ENCODE measurements at places on chromosomes 6 and 20.

DNA sequence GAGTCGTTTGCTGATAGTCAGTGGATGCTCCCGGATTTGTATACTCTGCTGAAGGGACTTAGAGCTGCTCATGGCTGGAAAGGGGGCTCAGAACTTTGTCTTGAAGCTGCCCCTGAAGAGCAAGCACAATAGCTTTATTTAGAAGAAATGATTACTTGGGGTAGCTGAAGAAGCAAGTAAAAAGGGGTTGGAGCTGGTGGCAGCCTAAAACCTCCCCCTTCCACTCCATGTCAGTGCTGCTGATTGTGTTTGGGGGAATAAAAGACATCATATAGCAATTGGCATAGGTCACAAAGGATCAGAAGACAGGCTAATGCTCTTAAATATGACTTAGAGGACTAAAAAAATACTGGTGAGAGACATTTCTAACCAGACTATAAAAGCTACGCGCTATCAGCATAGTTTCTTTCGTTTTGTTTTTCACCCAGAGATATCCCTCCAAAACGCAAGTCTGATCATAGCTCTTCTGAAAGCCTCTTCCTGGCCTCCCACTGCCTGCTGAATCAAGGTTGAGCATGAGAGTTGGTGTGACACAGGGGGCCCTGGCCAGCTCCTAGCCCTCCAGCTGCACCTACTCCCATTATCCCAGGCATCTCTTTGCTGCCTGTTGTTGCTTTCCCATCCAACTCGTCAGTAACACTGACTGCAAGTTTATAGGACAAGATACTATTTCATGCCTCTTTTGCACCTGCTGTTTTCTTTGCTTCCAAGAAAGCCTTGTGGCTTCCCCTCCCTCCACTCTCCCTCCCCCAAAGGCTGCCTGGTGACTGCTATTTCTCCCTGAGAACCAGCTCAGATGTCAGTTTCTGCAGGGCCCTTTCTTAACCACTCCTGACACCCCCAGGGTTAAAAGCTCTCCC, 33.9 kb upstream of the SGK1 start:
- no peak for DNase-seq

DNA sequence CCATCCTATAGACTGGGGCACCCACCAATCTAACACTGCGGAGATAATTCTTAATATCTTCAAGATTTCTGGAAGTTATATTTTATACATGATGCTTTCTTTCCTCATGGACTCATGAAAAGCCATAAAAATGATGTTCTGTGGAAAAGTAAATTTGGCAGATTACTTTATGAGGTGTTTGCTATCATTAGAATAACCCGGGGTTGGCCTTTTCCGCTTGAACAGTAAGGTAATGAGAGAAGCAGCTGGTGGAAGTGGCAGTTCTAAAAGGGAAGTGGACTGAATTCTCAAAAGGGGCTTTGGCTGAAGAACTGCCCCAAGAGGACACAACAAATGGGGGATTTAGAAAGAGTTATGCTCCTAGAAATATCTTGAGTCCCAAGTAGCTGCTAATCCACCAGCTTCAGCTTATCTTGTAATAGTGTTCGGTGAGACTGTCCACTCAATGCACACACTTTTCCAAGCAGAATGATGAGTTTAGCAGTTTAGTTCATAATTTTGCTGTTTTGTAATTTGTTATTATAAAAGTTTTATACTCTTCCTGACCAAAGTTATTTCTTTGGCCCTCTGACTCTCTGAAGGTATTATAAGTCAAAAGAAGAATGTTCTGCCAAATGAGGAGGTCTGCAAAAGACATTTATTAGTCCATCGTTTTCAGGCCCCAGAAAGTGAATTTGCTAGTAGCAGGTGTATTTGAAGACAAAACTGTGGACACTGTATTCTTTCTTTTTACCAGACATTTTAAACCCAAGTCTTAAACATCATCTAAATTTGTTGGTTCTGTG, 2.9 kb downstream of the ISM1 start:
- DNase-seq: no peak

DNA sequence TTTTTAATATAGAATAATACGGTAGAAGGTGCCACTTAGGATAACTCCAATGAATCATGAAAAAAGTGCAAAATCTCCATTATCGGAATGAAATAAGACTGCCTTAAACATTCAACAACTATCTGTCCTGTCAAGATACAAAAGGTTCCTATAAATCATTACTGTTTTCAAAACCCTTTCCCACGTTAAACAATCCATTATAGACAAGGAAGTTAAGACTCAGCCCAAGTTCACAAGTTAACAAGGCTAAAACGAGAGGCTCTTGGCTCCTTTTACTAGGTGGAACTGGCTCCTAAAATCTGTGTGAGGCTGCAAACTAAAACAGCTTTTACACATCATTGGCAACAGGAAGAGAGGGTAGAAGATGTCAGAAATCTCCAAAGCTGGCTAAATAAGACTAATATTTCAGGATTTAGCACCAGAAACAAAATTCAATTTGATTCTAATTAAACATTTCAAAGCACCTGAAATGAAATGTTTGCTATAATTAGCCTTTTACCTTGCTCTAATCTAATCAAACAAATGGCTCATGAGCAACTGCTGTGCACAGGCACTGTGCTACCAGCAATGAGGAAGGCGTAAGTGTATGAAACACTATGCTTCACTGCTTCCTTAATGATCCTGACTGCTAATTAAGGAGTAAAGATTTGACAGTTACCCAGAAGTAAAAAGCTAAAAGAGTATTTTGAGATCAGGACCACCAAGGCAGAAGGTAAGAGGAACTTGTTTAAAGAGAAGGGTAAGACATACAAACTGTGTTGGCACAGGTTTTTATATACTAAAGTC, 109.7 kb downstream of the DST start:
- no peak for DNase-seq

GRCh38 chr6:110364364-110365105, 6.4 kb upstream of the METTL24 start:
- DNase-seq: no peak

GRCh38 chr6:101760843-101761621, 367.5 kb downstream of the GRIK2 start:
- DNase-seq: no peak

- no peak for DNase-seq
Observed at GRCh38 chr6:49202924-49203536, 260.0 kb downstream of the MMUT start.

DNA sequence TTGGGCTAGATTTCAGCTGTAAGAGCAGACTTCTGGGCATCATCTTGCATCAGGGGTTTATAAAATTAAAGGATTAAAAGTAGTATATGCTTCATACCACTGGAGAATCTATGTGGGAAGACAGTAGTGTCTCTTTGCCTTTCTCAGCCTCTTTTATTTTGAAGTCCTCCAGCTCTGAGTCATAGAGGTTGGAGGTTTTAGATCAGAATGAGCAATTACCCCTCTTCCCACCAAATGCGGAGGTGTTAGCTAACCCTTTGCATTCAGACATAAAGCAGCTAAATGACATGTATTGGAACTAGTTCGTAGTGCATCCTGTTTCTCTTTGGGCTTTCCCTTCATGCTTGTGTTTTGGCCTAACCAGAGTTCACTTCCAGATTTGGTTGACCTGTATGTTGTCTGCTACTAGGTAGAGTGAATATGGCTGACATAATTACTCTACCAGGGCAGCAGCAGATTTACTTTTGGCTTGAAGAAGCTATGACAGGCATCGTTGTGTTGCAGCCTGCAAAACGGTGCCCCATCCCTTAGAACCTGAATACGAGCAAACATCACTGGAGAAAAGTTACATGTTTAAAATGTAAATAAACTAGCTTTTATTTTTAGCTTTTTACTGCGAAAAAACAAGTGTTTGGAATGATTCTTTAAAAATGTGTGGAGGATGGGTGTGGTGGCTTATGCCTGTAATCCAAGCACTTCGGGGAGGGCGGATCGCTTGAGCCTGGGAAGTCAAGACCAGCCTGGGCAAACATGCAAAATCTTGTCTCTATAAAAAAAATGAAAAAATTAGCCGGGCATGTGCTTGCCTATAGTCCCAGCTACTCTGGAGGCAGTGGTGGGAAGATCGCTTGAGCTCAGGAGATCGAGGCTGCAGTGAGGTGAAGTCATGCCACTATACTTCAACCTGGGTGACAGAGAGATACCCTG, 82.2 kb downstream of the MYO6 start:
- peak; percentile 44 for DNase-seq

GRCh38 chr20:16974080-16974854, 226.1 kb downstream of the OTOR start:
- no peak for DNase-seq

- DNase-seq: peak; percentile 34
Observed at GRCh38 chr6:146700078-146700686, 101.4 kb downstream of the ADGB start.

GRCh38 chr6:129859524-129859923, 1.6 kb downstream of the TMEM244 start:
- no peak for DNase-seq

- peak; percentile 75 for DNase-seq
Observed at GRCh38 chr20:40962733-40963504, 65.7 kb upstream of the TOP1 start.

- DNase-seq: no peak
Observed at GRCh38 chr6:111780393-111780792, 92.9 kb downstream of the FYN start.
